Stimulated activated CD8-positive, alpha-beta memory T cell treated with anti-CD3 and anti-CD28 coated beads, Interleukin-4, amount 100 ng/mL, for 1 hour (primary cell): ENCODE measurements at places on chromosomes 7 and 10.

- DNase-seq = no peak
Measured at GRCh38 chr7:64602086-64602485, 39.2 kb upstream of the ZNF680 start.

- DNase-seq = no peak
Measured at GRCh38 chr7:96388620-96389383, 66.9 kb upstream of the SLC25A13 start.

- no peak for DNase-seq
Measured at GRCh38 chr10:96842896-96843723, 11.0 kb downstream of the LCOR start.

DNA sequence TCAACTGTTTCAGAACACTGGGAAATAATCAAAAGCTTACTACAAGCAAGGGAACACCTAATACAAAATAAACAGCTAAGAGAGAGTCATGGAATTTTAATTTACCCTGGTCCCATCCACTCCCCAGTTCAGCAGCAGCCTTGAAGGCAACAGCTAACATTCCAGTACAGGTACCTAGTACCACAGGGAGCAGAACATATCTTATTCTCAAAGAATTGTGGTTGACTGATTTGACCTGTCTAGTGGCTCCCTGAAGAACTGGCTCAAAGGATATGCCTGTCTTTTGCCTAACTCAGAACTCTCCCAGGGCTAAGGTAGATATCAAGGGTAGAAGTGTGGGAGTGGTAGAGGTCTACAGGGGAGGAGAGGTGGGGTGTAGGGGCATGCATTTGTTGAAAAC lies 32.3 kb downstream of the SMURF1 start:
- DNase-seq = no peak

GRCh38 chr7:30524545-30524944 lies 19.9 kb upstream of the GGCT start:
- DNase-seq = no peak

GRCh38 chr10:35399414-35400009 lies 63.2 kb downstream of the CCNY start:
- DNase-seq = no peak

- no peak for DNase-seq
Measured at GRCh38 chr7:138478499-138478908, 18.4 kb downstream of the TRIM24 start.
